AG10803 (cell line): ENCODE measurements at places on chromosomes 4 and X.
A peak's percentile ranks its signal among the peaks of the same experiment; 100 is the strongest.

GRCh38 chr4:12966726-12967125, 517.4 kb downstream of the RAB28 start:
- no peak for DNase-seq

DNA sequence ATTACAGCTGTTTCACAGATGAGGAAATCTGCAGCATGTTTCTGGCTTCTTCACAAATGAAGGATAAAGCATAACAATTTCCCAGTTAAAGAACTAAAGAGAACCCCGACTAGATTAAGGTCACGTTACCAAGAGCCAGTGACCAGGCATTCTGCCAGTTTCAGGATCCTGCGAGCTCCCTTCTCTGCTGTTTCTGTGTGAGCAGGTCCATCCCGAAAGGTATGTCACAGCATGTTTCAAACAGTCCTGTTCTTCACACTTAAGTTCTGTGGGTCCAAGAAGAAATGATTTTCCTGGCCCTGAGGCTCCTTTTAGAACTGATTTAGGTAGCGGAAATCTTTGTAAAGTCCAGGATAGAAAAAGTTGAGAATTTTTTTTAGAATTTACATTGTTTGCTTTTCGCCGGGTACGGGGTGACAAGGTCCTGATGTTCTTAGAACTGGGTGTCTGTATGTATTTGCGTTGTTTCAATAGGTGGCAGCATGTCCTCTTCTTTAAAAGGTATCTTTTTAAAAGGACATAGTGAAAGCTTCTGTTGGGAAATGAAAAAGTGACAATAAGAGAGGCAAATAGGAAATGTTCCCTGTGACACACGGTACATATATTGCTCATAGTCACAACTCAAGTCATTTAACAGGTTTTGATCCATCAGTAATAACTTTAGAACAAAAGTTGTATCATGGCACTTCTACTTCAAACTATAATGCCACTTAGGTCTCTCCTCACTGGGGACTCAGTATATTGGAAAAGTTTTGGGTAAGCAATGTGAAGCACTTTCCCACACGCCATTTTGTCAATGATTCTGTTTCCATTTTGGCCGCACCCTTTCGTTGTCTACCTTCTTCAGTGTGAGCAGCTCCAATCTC, 18.4 kb downstream of the IL21 start:
- peak; percentile 64 for DNase-seq

DNA sequence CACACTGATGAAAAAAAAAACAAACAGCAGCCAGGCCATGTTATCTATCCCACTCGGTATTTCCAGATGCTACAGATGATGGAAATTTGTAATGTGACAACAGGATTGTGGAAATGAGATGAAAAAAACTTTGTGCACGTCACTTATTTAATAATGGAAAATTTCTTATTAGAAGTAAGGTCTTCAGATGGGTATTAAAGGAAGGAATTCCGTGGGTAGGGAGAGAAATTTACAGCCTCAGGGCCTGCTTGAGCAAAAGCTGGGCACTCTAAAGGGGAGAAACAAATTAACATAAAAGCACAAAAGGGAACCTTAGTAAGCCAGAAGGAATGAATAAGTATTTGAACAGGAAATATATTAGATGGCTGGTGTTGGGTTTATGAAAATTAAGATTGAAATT, 4.2 kb upstream of the PKD2 start:
- peak; percentile 52 for DNase-seq

- no peak for DNase-seq
Observed at GRCh38 chr4:10096978-10097335, 19.6 kb downstream of the WDR1 start.

- no peak for DNase-seq
Observed at GRCh38 chr4:145316897-145317574, 136.6 kb upstream of the OTUD4 start.

- DNase-seq, result no peak
Observed at GRCh38 chrX:82658492-82658891, 849.6 kb upstream of the POU3F4 start.

DNA sequence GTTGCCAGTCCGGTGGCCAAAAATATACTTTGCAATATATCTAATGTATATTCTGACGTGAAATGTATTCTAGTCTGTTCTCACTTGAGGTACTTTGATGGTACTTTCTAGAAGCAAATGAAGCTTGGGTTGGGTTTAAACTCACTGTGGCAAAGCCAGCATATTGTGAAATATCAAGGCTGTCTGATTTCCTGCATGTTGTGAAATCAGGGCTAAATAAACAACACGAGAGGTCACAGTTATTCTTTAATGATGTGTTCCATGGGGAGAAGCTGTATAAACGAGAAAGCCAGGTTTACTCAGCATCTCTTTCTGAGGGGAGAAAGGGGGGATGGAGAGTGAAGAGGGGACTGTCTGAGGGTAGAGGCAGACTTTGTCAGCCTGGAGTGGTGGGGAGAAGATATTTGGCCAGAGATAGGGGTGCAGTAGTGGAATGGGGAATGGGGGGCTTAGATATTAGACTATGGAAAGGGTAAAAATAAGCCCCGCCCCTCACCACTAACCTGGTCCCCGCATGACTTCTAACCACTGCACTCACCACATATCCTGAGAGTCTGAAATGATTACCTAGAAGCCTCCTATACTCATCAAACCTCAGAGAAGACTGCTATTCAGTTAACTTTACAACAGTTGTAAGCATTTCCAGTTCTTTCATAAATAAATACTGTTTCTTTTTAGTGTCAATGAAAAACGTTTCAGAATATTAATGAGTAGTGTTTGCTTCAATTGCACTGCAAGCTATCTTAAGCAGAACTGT, 5.9 kb upstream of the SCARB2 start:
- peak; percentile 72 for DNase-seq

DNA sequence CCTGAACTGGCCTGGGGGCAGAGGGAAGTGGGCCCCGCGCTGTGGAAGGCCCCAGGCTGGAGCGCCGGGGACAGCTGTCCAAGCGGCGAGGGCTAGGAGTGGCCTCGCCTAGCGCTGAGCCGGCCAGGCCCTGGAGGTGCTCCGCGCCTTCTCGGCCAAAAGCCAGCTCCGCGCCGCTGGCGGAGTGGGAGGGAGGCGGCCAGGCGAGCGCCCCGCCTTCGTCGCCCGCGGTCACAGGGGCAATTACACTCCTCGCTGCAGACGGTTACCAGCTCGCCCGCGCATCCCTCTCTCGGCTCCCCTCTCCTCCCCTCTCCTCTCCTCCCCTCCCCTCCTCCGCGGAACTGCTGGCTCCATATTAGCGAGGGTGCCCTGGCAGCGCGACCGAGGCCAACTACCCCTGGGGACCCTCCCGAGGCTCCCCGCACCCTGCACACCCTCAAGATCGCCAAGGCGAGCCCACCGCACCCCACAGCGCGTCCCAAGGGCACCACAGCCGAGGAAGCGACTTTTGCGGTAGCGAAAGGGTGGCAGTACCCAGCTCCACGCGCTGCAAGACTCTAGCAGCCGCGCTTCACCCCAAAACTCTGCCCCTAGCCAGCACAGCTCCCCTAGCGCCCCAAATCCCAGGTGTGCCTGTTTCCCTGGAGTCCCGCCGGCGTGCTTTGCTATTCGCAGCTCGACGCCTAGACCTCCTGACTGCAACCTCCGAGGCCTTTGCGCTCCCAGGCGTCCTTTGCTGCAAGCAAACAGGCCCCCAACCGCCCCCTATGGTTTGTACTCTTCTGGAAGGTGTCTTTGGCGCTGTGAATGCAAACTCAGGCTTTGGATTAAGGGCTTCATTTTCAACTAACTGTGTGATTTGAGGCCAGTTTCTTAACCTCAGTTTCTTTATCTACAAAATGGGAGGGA, 91.4 kb downstream of the BCOR start:
- no peak for DNase-seq

- no peak for DNase-seq
Observed at GRCh38 chrX:2708021-2708420, 16.9 kb downstream of the CD99 start.

GRCh38 chrX:46572340-46572936, 1.1 kb upstream of the CHST7 start:
- no peak for DNase-seq

- DNase-seq, result peak; percentile 84
Observed at GRCh38 chr4:152032722-152033131, 271.9 kb upstream of the GATB start.

DNA sequence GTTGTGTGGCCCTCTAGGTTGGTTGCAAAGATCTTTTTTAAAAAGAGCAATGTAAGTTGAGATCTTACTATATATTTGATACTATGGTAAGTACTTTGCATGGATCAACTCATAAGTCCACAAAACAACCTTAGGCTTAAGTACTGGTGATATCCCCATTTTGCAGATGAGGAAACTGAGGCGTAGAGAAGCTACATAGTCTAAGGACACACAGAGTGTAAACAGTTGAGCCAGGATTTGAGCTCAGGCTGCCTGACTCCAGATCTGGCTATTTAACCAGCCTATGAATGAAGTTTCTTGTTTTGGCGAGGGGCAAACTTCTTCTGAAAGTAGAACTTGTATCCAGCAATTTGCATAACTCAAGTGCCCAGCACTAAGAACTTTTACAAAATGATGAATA, 38.6 kb upstream of the STX18 start:
- no peak for DNase-seq

DNA sequence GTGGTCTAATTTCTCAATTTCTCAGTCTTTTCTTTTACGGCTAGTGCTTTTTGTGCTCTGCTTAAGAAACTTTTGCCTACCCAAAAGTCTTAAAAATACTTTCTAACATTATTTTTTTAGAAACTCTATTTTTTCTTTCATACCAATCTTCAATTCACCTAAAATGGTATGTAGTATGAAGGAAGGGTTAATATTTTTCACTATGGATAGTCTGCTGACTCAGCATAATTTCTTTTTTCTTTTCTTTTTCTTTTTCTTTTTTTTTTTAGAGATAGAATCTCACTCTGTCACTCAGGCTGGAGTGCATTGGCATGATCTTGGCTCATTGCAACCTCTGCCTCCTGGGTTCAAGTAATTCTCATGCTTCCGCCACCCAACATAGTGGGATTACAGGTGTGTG, 34.2 kb upstream of the GYPE start:
- no peak for DNase-seq

DNA sequence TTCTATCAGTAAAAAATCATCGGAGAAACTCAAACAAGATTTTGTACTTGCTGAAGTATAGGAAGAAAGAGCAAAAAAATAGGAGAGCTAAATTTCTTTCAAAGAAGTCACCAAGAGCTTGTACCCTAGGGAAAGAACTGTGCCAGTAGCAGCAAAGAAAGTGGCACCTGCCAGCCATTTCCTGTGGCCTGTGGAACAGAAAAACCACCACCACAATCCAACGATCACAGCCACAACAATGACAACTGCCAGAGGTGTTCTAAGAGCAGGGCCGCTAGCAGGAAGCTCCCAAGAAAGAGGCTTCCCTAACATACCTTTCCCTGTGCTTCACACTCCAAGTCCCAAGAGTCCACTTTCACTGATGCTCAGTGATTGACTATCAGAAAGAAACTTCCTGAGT, 266.1 kb upstream of the GPC4 start:
- no peak for DNase-seq

- DNase-seq, result no peak
Observed at GRCh38 chr4:162366146-162366545, 202.3 kb upstream of the FSTL5 start.

- DNase-seq, result no peak
Observed at GRCh38 chr4:36244257-36245082, at the start of gene ARAP2. ARAP2 (minus strand) TSS chr4:36244514; CDS start chr4:36229486, 15,028 bp downstream.

DNA sequence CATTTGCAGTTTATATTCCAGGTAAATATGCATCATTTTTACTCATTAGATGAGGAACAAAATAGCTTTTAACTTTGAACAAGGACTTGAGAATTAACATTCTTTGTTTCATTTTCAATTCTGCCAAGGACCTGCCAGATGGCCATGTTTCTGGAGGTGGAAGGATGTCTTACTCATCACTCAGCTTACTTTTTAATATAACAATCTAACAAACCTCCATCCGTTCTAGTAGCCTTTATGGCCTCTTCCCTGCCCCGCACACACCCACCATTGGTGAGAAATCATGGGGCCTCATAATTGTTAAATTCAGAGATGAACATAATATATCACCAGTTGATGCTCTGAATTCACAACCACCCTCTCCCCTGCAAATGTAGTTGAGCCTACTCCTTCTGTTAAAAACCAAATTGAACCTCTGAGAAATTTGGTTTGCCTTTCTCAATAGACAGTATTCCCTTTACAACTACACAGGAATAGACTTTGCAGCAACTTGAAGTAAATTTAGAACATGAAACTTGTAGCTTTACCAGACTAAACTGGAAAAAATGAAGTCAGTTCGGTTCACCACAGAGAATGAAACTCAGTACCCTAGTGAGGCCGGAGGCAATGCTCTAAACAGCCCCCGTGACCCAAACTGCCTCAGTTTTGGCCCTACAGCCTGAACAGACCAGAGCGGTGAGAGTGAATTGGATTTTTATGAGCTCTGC, 50.1 kb upstream of the ACSL4 start:
- peak; percentile 1 for DNase-seq

DNA sequence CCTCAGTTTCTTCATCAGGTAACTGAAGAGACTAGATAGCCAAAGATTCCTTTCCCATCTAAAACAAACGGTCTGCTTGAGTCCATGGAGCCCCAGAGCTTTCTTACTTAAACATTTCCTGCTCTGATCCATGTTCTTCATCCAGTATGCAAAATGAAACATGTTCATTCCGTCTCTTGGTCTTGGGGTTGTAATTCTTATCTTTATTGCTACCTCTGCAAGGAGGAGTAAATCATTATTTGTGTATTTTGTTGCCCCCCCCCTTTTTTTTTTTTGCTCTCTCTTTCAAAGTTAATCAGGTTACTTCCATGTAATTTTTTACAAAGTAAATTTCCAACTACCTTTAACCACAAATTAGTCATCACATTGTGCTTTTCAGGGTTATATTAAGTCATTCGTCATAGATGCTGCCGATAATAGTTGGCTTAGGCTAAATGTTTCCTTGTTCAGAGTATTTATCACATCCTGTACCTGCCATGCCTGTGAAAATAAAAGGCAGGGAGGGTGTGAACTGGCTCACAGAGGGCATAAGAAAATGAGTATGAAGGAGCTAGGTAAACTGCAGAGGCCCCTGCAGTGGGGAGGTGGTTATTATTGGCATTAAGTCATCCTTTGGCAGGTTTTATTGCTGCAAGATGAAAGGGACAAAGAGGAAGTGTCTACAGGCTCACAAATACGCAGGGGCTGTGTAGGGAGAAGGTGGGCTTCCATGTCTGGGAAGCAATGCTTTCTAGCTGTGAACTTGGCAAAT, 76.7 kb upstream of the HS3ST1 start:
- no peak for DNase-seq

- DNase-seq, result peak; percentile 48
Observed at GRCh38 chr4:13968723-13969122, 341.2 kb upstream of the BOD1L1 start.

GRCh38 chrX:49210406-49210805, 10.4 kb upstream of the SYP start:
- DNase-seq, result no peak

DNA sequence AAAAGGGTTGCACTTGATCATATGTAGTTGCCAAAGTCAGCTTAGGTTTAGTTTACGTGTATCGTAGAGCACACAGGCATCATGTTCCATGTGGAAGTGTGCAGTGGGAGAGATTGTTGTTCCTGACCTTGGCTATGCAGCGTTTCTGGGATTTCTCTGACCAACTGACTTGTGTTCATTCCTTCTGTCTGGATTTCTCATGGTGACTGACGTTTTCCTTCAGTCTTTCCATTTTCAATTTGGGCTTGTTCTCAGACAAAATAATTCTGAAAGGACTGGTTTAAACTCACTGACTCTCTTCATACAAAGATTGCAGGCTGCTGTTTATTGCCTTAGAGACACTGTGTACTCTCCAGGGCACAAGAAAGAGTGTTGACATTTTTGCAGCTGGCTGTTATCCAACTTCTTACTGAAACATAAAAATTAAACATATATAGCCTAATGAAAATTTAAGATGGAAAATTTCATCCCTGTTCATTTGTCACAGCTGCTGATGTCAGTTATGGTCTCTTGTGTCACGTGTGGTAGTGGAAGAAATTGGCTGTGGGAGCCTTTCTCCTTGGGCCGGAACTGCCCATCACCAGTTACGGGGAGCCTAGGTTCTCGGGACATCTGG, 95.4 kb downstream of the TNIP2 start:
- no peak for DNase-seq
